ENCODE measurements at places on chromosomes 16 and 17.

GRCh38 chr17:7413346-7413985 is 5.8 kb downstream of the NLGN2 start:
- DNase-seq, result no peak

DNA sequence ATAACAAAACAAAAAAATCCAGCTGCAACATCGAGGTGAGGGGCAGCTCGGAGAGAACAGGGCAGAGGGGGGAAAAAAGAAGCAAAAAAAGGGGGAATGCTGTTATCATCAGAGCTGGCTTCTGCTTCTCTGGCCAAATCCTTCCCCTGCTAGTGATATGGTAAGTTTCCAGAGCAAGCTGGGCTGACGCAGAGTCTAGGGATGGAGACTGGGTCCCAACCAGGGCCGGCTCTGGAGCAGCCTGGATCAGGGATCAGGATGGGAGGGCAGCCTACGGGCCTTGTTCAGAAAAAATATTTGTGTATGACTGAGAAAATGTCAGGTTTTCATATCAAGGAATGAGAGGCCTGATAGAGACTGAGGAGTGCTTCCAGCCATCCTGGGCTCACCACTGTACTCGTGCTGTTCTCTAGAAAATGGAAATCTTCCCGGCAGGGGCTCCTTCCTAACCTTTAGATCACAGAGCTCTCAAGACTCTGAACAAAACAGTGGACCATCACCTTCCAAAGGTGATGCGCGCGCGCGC is 726 bp upstream of the C1QTNF1 start:
- no peak for DNase-seq

GRCh38 chr17:10646392-10646990 is 10.6 kb downstream of the MYH3 start:
- peak; percentile 19 for DNase-seq

DNA sequence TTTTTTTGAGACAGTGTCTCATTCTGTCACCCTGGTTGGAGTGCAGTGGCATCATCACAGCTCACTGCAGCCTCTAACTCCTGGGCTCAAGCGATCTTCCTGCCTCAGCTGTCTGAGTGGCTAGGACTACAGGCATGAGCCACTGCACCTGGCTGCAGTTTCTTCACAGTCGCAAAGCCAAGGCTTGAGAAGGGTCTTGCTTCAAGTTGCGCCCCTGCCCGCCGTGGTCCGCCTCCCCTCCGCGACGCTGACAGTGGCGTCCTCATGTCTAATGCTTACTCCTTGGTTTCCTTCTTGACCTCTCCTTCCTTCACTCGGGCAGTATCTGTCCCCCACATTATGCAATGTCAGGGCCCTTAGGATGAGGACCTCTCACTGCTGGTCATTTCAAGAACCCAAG is 112.7 kb downstream of the ADCY9 start:
- no peak for DNase-seq

- no peak for DNase-seq
Measured at GRCh38 chr16:1511662-1512569, 18.8 kb downstream of the TELO2 start.

DNA sequence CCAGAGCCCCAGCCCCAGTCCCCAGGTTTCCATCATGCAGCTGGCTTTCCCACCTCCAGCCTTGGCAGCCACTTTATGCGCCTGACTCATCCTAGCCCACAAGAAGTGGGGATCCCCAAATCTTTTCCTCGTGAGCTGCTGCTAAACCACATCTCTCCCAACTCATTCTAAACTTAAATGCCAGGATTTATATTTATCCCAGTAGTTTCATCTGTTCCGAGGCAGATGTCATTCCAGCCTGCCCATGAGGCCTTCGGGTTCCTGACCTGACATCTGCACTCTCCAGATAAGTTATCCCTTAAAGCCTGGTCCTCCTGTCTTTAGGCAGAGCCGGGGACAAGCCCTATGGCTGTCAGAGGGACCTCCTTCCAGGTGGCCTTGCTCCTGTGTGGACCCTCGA is 16.6 kb downstream of the PLXDC1 start:
- DNase-seq, result no peak

- no peak for DNase-seq
Measured at GRCh38 chr17:50188921-50189549, 12.4 kb downstream of the COL1A1 start.

DNA sequence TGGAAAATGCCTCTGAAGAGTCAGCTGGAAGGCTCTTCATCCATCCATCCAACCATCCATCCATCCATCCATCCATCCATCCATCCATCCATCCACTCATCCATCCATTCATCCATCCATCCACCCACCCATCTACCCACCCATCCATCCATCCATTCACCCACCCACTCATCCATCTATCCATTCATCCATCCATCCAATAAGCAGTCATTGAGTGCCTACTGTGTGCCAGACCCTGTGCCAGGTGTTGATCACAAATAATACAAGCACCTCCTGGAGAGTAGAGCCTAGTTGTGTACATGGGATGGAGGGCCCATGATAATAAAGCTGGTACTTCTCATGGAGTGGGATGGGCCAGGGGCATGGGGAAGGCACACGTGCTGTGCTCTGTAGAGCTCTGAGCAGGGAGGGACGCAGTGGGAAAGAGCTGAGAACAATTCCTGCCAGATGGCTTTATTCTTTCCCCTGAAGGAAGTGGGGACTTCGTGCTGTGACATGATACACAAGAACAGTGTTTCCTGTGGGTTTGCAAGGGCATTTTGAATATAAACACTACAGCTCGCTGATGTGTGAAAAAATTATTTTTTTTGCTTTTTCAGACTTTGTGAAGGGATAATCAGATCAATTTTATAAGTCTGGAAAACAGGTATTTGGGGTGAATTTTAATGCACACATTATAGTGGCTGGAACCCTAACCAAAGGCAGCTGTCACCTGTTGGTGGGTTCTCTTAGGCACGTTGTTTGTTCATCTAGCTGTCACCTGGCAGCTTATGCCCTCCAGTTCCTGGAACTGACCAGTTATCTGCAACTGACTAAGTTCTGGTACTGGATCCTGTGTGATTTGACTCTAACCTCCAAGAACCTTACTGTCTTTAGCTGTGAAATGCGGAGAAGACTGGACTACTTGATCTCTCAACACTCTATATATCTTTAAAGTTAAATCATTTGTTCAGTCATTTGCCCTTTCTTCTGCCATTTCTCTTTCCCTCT is 61.3 kb downstream of the PRKCB start:
- no peak for DNase-seq

DNA sequence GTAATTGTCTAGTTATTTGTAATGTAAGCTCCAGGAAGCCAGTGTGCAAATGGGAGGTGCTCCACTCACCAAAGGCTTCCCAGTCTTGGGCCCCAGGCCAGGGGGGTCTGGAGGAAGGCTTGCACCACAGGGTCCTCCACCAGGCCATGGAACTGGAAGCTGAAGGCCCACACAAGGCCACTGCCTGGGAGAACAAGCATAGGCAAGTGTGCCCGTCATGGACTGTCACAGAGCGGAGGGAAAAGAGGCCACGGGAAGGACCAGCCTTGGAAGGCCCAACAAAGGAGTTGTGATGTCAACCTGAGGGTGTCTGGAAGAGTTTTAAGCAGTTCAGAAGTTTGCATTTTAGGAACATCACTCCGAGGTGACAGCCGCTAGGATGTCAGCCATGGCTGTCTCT is 3.0 kb upstream of the SRRM2 start:
- no peak for DNase-seq

DNA sequence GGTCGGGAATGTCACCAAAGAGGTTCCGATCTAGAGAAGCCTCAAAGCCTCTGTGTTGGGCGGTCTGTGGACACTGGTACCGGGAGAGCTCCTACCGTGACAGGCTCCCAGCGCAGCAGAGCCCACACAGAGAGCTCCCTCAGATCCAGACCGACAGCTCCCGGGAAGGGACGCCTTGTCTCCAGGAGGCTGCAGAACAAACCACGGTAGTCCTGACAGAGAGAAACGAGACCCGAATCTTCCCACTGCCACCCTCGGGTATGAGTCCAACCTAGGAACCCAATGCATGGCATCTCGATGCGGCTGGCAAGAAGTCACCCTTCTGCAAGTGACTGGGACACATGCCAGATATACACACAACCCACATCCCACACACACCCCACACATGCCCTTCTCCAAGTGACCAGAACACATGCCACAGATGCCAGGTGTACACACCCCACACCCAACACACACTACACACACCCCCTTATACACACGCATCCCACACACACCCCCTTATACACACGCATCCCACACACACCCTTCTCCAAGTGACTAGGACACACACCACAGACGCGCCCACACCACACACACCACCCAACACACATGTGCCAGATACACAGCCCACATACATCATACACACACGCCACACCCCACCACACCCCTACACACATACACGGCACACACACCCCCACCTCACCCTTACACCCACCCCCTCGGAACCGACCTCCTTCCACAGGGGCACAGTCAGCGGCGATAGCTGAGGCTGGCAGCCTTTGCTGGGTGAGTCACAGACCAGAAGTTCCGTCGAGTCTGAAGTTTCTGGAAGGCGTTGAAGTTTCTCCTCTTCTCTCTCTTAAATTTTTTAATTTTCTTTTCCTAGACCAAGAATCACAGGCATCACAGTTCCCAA is 15.9 kb upstream of the CYTH1 start:
- no peak for DNase-seq

DNA sequence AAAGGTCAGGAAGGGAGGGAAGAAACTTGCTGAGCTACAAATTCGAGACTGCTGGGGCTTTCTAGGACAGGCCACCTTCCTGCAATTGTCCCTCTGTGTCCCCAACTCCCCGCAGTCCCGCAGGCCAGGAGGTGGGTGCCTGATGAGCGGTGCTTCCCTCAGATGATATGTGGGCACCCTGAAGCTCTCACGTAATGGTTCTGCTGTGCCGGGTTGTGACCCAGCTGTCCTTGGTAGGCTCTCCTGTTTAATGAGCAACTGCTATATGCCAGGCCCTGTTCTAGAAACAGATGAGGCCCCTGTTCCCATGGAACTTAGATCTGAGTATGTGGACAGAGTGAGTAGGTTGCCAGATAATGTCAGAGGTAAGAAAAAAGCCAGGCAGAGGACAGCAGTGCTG is 22.0 kb upstream of the MYO15B start:
- no peak for DNase-seq

- no peak for DNase-seq
Measured at GRCh38 chr16:8084302-8084701, 506.0 kb downstream of the TMEM114 start.

- no peak for DNase-seq
Measured at GRCh38 chr17:60077672-60078519, 825 bp downstream of the HEATR6 start.

- DNase-seq, result no peak
Measured at GRCh38 chr16:30354423-30355143, 525 bp downstream of the CD2BP2 start.

DNA sequence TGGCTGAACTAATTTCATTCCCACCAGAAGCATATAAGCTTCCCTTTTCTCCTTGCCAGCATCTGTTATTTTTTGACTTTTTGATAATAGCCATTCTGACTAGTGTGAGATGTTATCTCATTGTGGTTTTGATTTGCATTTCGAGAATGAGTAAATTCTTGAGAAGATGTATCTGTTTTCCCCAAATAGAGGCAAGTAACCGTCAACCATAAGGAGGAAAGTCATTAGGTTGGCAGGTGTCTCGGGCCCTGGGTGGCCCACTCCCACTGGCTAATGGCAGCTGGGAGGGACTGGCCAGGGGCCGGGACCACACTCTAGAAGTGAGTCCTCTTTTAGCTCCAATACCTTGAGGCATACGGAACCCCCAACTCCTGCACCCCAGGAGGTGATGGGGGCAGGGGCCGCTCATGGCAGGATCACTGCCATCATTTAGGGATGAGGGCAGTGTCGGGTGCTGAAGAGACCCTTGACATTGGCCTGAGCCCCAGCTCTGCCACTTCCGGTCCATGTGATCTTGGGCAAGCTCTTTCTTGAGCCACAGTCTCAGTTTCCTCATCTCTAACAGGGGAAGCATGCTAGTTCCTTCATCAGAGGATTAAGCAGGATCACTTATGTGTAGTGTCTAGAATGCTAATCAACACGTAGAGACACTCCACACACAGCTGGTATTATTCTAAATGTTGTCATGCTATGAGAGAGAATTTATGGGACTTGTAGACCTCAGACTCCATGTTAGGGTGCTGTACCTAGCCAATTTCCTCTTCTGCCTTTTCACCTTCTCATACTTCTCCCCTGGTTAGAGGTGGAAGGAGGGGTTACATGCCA is 44.3 kb downstream of the RGS9 start:
- DNase-seq, result no peak

DNA sequence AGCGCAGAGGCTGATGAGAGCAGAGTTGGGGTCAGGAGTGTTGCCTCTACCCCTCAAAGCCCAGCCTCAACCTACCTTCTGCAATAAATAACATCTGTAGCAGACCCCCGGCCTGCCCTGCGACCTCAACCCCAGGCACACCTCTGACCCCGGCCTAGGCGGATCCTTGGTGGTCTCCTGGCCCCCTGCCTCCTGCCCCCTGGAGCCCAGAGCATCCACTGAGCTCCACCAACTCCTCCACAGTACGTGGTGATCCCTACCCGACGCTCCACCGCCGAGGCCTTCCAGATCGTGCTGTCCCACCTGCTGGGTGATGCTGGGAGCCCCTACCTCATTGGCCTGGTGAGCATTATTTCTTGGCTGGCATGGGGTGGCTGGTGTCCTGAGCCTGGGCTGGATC is 1.9 kb upstream of the LAT start:
- DNase-seq, result no peak

GRCh38 chr17:33469911-33470310 is 176.8 kb upstream of the ASIC2 start:
- no peak for DNase-seq

DNA sequence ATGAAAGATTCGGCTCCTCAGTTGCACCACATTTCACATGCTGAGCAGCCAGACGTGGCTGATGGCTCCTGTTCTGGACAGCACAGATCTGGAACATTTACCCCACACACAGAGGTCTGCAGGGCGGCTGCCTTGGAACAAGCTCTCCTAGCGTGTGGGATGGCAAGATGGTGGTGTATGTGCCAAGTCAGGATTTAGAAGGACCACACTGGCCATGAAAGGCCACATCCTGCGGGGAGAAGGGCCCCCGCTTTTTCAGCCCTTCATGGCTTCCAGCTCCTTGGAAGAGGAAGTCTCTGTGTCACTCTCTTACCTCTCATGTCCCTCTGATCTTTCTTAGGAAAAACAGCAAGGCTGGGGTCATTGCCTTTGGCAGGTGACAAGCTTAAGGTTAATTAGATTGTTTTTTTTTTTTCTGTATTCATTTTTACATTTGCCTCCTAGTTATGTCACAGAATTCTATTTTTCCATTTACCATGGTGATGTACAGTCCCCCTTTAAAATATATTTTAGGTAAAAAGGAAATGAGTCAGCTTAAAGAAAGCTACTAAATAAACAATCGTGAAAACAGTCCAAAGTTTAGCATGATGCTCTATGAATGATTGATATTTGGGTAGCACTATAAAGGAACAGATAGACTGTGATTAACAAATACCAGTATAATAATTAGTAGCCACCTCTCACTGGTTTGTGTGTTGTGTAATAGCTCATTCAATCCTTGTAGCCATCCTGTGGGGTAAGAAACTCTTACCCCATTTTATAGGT is 396.6 kb downstream of the CPPED1 start:
- DNase-seq, result no peak

- no peak for DNase-seq
Measured at GRCh38 chr16:54077050-54077821, 209.4 kb downstream of the IRX3 start.

- DNase-seq, result no peak
Measured at GRCh38 chr17:46121841-46122485, 71.3 kb downstream of the KANSL1 start.

Measured in stimulated activated CD8-positive, alpha-beta memory T cell treated with anti-CD3 and anti-CD28 coated beads, Interleukin-15, amount 100 ng/mL, for 4 hours (primary cell).